ENCODE measurements at places on chromosomes 11 and 22.

DNA sequence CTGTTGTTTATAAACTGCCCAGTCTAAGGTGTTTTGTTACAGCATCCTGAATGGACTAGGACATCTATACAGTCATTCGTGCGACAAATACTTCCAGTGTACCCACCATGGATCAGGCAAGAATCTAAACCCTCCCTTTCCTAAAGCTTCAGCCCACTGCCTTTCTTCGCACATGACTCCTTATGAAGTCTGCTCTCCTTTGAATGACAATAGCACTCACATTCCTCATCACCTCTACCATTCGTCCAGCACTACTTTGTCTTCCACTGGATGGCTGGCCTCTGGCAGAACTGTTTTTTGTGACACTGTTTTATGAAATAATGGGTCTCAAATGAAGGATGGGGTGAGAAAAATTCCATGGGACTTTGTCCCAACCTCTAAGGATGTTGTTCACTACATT lies 89.8 kb upstream of the LIN7C start:
- DNase-seq = no peak

DNA sequence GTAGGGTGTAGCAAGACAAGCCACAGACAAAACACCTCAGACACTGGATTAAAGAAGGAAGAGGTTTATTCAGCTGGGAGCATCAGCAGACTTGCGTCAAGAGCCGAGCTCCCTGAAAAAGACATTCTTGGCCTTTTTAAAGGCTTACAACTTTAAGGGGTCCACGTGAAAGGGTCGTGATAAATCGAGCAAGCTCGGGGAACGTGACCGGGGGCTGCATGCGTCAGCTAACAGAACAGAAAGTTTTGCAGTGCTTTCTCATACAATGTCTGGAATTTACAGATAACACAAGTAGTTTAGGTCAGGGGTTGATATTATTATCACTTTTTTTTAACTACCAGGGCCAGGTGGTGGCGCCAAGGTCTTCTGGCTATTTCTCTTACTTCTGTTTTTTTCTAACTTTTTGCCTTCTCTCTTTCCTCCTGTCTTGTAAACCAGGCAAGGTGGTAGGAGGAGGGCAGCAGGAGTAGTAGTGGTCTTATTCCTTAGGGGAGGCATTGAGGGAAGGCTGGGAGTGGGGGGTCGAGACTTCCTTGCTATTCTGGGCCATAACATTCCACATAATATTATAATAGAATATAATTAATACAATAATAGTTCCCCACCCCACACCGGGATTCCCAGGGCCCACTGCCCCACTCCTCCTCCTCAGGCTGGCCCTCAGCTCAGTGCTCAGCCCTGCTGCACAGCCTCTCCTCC lies 587 bp upstream of the ALDH3B1 start:
- no peak for DNase-seq

DNA sequence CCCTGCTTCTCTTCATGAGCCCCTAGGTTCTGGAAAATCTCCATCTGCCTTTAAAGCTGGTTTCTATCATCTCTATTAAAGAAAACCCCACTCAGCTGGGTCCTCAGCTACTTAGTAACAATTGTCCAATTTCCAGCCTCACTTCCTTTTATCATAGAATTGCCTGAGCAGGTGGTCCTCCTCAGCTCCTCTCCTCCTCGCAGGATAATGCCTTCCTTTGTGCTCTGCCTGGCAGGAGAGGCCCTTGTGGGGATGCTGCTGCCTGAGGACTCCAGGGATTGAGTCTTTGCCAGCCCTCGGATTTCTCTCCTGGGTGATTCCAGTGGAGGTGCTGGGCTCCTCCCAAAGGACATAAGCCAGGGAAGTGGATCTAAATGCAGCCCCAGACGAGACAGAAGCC lies 448.3 kb downstream of the INSC start:
- no peak for DNase-seq

DNA sequence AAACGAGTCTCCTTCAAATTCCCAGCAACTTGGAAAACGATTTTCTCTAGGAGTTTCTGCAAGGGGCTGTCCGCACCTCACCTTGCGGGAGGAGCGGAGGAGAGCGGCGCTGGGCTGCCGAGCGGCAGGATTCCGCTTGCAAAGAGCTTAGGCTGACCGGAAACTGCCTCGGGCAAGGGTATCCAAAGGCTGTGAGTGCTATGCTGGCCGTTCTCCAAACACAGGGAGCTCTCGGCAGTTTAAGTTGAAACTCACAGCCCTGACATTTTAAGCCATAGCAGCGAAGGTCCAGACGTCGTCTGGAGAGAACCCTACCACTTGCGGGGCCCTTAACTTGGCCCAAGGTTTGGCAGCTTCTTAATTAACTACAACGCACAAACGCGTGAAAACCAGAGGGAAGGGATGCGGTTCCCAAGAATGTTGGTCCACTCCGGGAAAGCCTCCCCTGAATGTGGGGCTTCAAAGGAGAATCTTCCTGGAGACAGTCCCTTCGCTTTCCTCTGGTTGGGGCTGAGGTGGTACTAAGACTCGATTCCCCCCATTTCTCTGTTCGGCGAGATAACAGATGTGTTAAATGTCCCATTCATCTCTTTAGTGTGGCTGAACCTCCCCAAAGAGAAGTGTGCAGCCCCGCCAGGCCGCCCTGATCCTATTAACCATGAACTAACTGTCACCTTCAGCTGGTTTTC lies 1.1 kb upstream of the DBX1 start:
- no peak for DNase-seq

- DNase-seq = no peak
These were observed 84.3 kb downstream of the CCDC81 start for GRCh38 chr11:86459002-86459385.

GRCh38 chr11:124556828-124557227 lies 13.0 kb upstream of the OR8A1 start:
- no peak for DNase-seq

DNA sequence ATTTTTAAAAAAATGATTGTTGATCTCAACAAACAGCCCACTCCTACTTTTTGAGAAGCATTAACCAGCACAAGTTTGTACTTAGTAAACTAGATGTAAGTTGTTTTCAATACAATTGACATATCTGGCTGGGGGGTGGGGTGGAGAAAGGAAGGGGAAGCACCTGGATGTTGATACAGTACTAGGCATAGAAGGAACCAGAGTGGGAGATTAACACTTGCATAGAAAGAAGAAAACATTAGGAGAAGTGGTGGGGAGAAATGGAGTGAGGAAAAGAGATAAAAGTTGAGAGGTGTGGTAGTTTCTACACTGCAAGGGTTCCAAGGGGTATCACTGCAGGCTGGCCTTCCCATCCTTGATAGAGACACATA lies 10.6 kb upstream of the GAB2 start:
- no peak for DNase-seq

DNA sequence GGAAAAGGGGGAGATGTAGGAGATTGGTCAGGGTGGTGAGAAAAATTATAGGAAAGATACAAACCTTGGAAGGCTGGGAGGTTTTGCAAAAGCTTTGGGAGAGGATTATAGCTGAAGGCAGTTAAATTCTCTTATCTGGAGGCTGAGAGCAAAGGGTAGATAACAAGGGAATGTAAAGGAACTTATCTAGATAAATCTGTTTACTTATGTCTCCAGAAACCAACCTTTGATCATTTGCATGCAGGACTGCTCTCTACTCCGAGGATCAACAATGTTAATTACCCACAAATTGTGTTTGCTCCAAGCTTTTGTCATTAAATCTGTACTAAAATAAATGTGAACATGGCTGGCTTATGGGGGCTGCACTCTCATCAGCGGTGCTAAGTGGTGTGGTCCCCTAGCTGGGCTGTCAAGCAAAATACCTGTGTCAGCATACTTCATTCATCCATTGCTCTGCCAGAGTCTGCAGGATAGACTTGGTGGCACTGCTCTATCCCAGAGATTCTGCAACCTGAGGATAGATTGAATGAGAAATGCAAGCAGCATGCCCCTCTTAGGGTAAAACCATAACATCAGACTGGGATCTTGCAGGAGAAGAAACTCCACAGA lies 1599.2 kb upstream of the TENM4 start:
- no peak for DNase-seq

DNA sequence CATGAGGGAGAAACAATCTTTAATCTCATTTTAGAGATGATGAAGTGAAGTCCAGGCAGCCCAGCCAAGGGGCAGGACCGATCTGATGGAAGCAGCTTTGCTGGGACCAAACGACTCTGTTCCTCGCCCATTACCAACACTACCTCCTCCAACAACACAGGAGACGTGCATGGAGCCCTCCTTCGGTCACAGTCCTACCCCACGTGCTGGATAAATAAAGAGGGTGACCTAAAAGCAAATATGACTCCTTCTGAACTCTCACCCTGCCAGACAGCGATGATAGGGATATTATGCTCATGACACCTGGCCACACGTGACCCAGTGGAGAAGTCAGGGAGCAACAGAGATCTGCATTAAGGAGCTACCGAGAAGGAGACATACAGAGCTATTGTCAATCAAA lies 26.0 kb downstream of the SCGB1A1 start:
- DNase-seq = no peak

GRCh38 chr22:40679964-40680818 lies 907 bp downstream of the MCHR1 start:
- DNase-seq = no peak

- DNase-seq = peak; percentile 72
These were observed 9.9 kb upstream of the MICALL1 start for GRCh38 chr22:37896181-37896592.

DNA sequence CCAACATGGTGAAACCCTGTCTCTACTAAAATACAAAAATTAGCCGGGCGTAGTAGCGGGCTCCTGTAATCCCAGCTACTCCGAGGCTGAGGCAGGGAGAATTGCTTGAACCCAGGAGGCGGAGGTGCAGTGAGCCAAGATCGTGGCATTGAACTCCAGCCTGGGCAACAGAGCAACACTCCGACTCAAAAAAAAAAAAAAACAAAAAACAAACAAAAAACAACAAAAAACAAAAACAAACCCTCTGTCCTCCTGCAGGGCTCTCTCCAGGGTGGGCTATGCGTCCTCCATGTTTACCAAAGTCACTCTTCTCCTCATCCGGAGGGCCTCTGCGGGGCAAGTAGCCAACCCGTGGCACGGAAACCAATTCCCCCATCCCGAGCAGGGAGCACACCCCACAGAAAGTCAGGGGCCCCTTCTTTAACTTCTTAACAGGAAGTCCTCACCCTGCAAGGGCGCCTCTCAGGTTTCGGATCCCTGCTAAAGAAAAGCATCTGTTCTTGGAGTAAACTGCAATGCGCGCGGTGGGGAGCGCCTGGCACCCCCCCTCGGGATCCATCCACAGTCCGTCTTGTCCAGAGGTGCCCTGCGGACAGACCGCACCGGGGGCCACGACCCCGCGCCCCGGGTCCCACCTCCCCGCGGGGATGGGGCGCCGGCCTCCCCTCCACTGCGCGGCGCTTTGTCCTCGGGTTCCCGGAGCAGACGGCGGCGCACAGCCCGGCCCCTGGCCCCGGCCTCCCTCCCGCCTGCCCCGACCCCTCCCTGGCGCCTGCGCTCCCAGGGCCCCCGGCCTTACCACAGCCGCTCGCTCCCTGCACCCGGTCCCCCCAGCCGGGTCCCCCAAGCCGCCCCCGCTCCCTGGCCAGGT lies 712 bp downstream of the CERK start:
- peak; percentile 74 for DNase-seq

DNA sequence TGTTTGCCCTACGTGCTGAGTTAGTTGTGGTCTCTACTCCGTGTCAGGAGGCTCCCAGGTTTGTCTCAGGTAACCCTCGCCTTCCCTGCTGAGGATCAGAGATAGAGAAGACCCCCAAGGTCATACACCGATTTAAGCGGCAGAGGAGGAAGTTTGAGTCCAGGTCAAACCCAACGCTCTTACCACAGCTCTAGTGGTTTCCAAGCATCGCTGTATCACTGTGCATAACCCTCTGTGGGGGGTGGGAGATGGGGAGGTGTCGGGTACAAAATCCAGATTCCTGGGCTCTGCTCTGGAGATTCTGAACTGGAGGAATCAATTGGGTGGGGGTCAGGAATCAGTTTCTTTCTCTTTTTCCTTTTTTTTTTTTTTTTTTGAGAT lies 627 bp downstream of the DNAJC4 start:
- no peak for DNase-seq

- DNase-seq = no peak
These were observed 11.1 kb upstream of the CSF2RB start for GRCh38 chr22:36902143-36902926.

- DNase-seq = no peak
These were observed 173.2 kb upstream of the SORL1-AS1 start for GRCh38 chr11:121625777-121626506.

GRCh38 chr11:130520271-130520671 lies 71.8 kb downstream of the ADAMTS15 start:
- no peak for DNase-seq

DNA sequence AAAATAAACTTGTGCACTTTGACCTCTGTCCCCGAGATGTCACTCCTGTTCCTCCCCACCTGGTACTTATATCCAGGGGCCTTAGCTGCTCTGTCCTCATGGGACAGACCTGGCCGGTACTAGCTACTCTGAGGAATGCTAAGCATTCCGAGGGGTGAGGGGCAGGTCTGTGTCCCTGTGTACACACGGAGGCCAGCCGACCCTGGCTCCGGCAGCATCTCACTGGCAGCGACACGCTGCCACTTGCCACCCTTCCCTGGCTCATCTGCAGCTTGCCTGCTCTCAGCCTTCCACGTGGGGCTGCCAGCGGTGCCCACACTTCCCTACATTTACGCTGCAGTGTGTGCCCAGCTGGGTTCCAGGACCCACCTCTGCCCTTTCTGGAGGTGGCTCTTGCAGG lies 21.6 kb upstream of the TEF start:
- no peak for DNase-seq

DNA sequence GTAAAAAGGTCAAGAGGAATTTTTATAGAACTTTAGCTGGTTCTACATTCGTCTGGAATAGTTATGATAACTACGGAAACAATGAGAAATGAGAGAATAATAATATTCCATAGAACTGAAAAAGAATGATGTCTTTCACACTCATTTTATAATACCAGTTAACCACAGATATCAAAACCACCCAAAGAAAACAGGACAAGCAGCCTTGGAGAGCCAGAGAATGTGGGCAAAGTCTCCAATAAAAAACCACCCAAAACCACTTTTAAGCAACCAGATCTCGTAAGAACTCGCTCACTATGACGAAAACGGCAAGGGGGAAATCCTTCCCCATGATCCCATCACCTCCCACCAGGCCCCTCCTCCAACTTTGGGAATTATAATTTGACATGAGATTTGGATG lies 60.8 kb downstream of the ARHGAP32 start:
- no peak for DNase-seq

GRCh38 chr22:35555483-35555890 lies 14.9 kb downstream of the RASD2 start:
- no peak for DNase-seq

DNA sequence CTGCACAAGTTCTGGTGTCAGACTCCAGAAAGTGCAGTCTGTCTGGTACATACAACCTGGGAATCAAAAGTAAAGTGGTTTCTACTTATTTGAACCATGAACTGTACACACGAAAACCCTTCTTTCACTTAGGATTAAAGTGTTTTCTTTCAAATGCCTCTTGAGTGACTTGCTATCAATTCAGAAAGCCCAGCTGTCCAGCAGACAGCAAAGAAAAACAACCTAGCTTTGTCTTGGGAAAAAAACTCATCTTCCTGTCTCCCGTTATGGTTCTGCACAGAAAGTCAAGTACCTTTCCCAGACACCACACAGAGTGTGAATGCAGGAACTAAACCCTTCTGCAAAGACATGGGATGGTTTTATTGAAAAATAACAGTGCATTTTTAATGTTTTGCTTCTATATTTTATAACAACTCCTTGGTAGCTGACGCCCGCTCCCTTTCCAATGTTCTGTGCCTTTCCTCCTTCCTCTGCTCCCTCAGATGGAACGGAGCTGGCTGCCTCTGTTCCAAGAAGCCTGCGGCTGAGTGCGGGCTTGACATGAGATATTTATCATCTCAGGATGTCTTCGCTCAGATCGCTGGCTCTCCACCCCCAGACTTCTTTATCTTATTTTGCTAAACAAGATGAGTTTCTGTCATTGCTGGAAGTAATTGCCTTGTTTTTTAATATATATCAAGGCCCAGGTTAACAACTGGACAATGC lies 322.3 kb upstream of the B3GAT1 start:
- no peak for DNase-seq
